Kidney capillary endothelial cell (primary cell): ENCODE measurements at places on chromosomes 5 and 9.

DNA sequence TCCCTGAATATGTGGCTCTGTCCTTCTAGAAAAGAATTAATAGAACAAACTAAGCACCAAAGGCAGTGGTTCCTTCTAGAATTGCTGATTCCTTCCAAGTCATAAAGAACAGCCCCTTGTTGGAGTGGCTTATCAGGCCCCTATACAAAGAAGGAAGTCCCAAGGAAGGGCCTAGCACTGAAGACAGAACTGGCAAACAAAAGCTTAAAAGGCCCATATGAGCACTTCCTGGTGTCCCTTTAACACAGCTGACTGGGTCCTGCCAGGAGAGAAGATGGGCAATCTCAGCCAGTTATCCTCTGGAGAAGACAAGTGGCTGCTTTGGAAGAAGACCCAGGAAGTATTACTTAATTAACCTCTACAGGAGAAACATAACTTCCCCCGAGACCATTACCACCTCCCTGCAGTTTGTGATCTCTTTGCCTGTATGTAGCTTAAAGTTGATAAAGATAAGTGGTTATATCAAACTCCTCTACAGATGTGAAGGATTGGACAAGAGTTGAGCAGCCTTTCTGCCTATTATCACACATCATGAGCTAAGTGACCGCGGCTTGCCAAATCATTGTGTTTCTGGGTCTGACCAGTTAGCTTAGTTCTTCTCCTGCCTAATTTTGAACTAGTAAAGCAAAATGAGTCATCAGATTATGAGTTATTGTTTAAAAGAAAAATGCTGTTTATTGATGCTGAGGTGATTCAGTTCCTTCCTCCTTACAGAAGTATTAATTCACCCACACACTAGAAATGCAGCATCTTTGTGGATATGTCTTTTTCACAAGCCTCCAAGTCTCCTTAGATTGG lies 13.3 kb upstream of the STING1 start:
- DNase-seq, result peak; percentile 90

- peak; percentile 20 for DNase-seq
Observed at GRCh38 chr9:109182940-109183798, 16.1 kb upstream of the FRRS1L start.

DNA sequence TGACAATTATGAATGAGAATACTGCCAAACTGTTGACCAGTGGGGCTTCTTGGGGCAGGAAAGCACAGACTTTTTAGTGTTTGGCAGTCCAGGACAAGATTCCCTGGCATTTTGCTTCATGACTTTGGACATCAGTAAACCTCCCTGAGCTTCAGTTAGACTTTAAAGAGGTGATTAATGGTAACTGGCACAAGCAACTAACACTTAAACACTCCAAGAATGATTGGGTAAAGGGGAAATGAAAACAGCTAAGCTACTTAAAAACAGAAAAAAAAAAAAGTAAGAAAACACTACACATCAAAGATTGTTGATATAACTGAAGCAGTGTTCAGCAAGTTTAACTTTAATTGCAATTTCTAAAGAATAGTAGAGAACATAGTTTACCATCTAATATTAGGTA lies 13.4 kb downstream of the PAIP1 start:
- no peak for DNase-seq

GRCh38 chr9:70130266-70130665 lies 86.6 kb downstream of the MAMDC2 start:
- DNase-seq, result no peak

GRCh38 chr5:44801992-44802391 lies 6.8 kb upstream of the MRPS30 start:
- no peak for DNase-seq

GRCh38 chr5:145787996-145788395 lies 47.1 kb downstream of the PRELID2 start:
- DNase-seq, result no peak

DNA sequence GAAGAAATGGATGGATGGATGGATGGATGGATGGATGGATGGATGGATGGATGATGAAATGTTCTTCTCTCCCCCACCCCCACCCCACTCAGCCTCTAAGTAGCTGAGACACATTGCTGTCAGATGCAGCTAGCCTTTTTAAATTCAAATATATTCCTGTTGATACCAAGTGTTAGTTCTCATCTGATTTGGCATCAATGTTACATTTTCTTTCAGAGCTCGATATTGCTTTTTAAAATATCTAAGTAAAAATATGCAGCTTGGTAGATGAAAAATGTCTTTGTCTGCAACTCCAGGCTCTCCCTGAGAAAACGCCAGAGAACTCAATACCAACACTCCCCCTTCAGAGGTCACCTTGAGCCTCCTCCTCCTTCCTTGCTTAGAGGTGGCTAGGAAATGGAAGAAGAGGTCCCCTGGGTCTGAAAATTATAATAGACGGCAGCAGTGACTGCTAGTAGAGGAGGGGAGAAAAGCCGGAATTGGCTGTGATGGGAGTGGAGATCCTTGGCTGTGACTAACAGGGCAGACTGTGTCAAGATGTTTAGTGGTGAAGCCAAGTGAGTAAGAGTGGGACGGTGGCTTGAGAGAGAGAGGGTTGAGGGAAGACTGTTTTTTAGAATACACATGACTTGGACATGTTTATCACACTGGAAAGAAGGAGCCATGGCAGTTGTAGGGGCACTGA lies 156.0 kb downstream of the ZNF462 start:
- no peak for DNase-seq

DNA sequence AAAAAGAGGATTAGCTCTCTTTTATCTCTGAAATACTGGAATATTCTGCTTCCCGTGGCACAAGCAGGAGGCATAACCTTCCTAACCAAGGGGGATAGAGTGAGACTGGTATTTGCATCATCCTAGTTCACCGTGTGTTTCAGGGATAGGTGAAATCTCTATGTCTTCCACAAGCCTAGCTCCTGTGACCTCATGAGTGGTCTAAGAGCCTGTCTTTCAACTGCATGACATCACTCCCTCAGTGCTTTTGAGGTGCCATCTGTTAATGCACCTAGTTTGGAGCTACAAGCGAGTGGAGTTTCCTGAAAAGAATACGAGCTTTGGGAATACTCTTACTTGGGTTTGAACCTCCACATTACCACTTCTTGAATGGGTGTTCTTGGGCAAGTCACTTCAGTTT lies 181.8 kb downstream of the PAPPA start:
- no peak for DNase-seq

DNA sequence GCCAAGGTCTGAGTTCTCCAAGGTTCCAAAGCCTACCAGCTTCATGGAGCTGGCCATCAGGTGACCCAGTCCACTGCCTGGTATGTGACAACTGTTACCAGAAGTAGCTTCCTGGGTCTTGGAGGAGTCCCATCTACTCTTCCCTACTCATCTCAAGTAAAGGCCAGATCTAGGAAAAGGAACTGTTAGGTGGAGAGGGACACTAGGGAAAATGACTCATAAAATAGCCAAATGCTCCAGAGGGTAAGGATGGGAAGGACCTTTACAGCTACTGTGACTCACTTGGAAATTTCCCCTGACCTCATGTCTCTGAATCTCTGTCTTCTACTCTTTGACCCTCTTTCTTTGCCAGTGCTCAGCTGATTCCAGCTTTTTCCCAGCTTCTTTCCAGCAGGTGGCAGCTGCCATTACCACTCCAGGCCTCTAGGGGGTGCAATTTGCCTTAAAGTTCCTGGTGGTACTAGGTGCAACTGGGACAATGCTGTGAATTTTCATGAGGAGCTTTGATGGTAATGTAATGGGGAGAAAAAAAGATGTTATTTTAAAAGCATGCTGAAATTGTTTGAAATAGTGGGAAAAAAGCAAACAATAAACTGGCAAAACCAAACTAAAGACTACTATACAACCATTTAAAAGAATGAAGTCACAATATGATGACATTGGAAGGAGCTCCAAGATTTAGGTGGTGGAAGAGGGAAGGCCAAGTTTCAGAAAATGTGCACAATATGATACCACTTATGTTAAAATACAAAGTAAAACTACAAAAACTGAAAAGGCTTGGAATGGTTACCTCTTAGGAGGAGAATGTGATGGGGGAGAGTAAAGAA lies 27.1 kb upstream of the MYORG start:
- DNase-seq, result peak; percentile 80

DNA sequence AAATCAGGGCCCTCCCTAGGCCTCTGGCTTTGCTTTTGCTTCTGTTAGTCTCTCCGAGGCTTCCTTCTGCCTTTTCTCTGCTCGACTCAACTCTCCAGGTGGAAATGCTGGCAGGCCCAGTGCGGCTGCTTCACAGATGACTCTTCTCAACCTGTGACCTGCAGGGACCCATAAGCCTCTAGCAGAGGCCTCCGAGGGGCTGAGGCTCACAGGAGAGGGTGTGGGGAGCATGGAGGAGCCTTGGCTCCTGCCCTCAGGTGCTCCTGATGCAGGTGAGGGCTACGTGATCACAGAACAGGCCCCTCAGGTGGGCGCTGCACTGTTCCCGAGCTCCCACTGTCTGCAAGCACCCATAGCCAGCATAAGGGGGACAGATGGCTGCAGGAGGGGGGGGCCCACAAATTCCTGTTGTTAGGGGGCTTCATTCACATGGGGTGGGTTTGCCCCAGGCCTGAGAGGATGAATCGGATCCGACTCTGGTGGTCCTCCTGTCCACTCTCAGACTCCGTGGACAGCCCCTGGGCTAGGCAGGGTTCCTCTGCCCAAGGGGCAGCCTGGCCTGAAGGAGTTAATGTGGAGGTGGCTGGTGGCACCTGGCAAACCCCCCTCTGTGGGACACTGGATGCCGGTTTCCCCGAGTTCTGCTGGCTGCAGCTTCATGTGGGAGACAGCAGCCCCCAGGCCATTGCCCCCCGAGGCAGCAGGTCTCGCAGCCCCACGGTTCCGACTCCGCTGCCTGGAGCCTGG lies 10.9 kb upstream of the FCN2 start:
- no peak for DNase-seq
